ENCODE measurements at places on chromosomes 4 and X.

GRCh38 chrX:97398030-97398551 is 514.4 kb downstream of the RPA4 start:
- DNase-seq: no peak

GRCh38 chrX:19849464-19850080 is 37.8 kb downstream of the SH3KBP1 start:
- no peak for DNase-seq

GRCh38 chrX:120749141-120749846 is 119.4 kb upstream of the C1GALT1C1 start:
- no peak for DNase-seq

DNA sequence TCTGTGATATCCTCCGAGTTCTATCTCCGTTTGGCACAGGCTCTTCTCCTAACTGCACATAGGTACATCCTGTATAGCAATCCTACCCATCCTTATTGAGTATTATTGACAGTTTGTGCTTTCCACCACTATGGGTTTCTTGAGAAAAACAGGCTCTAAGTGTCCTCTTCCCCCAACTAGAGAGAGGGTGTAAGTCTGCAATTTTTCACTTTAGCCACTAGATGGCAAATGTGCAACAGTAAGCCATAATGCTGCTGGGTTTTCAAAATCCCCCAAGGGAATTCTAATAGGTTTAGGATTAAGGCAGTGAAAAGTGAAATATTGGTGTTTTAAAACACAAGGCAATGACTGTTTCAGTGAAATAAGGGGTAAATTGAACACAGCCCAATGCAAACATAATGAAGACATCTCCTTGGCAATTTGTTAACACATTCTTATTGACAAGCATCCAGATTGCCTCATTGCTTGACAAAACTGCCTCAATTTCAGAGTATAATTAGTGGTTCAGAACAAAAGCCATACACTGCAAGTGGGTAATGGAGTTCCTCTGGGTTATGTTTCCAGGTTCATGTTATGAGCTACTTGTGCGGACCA is 239.0 kb upstream of the HTR2C start:
- DNase-seq: peak; percentile 61

DNA sequence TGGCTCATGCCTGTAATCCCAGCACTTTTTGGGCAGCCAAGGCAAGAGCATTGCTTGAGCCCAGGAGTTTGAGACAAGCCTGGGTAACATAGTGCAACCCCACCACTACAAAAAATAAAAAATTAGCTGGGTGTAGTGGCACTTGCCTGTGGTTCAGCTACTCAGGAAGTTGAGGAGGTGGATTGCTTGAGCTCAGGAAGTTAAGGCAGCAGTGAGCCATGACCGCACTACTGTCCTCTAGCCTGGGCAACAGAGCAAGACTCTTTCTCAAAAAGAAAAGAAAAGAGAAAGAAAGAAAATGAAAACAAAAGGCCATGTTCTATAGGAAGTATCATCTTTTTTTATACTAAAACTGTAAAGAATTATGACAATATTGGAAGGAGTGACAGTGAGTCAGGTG is 38.5 kb downstream of the NEK1 start:
- DNase-seq: no peak

- DNase-seq: no peak
Measured at GRCh38 chr4:123438031-123438430, 41.4 kb downstream of the SPRY1 start.

- DNase-seq: no peak
Measured at GRCh38 chrX:112678831-112679230, 907 bp downstream of the LHFPL1 start.

DNA sequence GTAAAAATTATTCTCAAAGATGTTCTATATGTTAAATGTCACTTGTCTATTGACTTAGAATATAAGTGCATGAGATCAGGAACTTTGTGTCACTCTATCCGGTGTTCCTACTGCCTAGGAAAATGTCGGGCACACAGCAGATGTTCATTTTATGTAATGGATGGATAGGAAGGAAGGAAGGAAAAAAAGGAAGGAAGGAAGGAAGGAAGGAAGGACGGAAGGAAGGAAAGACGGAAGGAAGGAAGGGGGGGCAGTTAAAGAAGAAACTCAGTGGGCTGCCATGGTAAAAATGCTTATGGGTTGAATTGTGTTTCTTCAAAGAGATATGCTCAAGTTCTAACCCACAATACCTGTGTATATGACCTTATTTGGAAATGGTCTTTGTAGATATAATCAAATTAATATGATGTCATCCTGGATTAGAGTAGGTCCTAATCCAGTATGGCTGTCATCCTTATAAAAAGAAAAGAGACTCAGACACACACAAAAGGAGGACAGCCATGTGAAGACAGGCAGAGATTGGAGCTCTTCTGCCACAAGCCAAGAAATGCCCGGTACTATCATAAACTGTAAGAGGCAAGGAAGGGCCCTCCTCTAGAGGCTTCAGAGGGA is 86.3 kb downstream of the COL25A1 start:
- no peak for DNase-seq

GRCh38 chr4:71460371-71460770 is 121.6 kb downstream of the SLC4A4 start:
- DNase-seq: no peak

GRCh38 chrX:29257521-29257920 is 670.3 kb downstream of the IL1RAPL1 start:
- no peak for DNase-seq

DNA sequence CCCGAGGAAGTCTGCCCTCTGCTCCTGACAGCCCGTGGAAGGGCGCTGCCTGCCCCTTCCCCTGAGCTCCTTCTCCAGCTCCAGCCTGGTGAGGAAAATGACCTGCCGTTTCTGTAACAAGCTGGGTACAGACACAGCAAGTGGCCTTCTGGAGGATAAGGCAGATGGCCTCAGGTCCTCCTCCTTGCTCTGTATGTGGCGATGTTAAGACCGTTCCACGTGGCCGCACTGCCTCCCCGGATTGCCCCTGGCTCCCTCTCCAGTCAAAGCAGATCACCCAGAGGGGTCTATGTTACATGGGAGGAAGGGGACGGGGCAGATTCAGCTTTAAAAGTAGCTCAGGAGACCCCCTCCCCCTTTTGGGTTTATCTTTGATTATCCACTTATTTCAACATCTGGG is 80.3 kb upstream of the GATB start:
- no peak for DNase-seq

DNA sequence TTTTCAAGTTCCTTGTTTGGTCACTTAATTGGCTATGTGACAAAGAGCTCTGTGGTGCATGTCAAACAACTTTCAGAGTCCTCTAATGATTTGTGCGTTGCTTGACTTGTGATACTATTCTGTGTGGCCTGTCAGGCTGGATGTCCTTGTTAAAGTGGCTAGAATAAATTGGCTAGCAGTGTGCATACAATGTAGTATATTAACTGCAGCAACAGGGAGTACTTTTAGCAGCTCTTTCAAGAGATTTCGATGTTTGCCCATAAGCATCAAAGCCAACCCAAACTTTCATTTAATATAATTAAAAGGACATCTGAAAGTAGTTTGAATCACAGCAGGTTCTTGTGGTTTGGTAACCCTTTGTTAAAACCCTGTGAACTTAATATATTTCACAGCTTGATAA is 718.9 kb downstream of the ADGRL3 start:
- DNase-seq: no peak

- DNase-seq: no peak
Measured at GRCh38 chr4:102143433-102143832, 201.8 kb downstream of the SLC39A8 start.

DNA sequence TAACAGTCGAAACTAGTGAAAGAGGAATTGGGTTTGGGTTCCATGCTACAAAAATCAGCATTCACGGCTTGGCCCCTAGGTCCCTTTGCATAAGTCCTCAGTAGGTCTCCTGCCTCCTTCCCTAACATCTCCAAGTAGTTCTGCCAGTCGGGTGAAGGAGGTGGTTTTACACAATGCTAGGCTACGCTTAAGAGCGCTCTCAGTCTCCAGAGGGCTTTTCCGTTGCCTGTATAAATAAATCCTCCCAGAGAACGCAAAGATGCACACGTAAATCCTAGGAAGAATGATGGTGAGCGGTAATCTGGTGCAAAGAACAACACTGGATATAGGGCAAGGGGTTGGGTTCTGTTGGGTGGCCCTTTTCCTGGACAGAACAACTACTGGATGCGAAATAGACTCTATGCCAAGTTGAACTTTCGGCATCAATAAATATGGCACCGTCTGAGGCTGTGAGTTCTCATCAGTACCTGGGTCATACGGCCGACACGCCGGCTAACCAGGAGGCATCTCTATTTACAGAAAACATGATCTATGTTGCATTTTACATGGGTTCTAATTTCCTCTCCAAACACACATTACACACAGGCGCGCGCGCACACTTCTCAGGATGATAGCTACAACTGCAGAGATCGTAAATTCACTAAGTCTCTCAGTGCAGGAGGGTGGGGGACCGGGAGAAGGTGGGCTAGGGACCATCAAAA is 1.3 kb downstream of the CAMK2D start:
- DNase-seq: peak; percentile 65

DNA sequence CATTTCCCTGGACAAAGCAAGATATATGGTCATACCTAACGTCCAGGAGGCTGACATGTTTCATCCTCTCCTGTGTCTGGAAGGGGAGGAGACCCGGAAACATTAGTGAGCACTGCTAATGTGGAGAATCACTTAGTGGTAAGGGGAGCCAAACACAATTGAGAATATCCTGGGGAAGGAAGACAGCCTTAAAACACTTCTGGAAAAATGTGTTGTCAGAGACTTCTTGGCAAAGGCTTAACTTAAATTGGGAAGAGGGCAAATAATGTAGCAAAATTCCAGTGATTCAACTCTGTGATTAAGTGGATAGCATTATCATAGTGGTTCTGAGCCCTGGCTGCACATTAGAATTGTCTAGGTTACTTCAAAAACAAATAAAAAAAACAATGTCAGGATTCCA is 39.5 kb downstream of the SPARCL1 start:
- peak; percentile 58 for DNase-seq

GRCh38 chr4:177380730-177381287 is 61.4 kb downstream of the AGA start:
- DNase-seq: no peak

DNA sequence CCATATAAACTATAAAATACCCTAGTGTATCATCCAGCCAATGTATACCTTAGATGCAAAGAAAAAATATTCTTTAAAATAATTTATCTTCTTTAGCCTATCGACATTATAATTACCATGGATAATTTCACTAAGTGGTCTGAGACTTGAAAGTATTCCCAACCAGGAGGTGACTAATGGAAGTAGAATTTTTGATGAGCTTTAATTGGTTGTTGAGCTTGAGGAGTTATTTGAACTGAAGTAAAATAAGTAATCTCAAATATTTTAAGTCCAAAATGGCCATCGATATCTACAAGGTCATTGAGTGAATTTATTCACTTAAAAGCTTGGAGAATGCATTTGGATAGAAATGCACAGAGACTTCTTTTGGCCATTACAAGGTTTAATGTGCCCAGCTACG is 436.2 kb downstream of the TLL1 start:
- no peak for DNase-seq

GRCh38 chr4:134470544-134470943 is 269.0 kb upstream of the PABPC4L start:
- no peak for DNase-seq

- DNase-seq: peak; percentile 62
Measured at GRCh38 chrX:71056867-71057266, 11.3 kb downstream of the SNX12 start.

DNA sequence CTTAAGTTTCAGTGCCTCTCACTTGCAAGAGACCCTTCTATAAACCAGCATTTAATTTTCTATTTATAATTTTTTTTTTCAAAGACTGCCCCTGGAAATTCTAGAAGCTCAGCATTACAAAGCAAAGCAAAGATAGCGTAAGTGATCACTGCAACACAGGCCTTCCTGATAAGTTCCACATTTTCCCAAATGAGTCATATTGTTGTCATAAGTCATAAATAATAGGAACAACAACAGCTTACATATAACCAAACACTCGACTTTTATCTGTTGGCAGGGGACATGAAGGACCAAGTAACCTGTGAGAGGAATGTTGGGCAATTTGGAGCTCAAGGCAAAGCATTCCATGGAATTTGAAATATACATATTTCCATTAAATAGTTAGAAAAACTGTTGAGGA is 815.5 kb downstream of the DMD start:
- no peak for DNase-seq

DNA sequence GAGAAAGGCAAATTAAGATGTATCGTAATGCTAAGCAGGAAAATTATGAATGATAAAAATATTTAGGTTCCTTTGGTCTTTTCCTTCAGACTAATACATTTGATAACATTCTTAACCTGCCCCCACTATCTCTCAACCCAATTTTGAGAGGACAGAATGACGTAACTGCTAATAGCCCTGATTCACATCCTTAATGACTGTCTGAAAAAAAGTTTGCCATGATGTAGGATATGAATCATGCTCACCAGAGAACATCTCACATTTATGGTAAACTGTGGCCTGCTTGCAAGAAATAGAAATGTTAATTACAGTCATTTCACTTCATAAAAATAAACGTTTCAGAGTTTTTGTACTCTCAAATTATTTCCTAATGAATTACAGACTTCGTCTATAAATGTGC is 128.0 kb upstream of the VEGFC start:
- DNase-seq: peak; percentile 90

- DNase-seq: no peak
Measured at GRCh38 chr4:188221090-188221489, 81.8 kb downstream of the TRIML1 start.

DNA sequence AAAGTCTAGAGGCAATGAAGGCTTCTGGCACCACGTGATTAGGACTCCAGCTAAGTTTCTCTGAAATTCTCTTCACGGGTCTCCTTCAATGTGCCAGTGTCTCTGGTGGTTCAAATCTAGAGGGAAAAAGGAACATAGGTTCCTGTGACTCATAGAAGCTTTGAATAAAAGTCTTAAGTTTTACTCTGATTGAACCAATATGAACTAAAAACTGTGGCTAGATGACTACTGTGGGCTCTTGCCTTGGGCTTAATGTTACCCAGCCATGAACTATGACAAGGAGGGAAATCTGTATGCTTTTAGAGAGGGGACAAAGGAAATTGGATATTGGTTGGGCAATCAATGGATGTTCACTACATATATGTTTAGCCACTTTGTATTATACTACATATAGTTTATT is 49.9 kb upstream of the TEX13D start:
- DNase-seq: no peak

- DNase-seq: no peak
Measured at GRCh38 chr4:159077702-159078495, 25.0 kb upstream of the RAPGEF2 start.

GRCh38 chr4:169398316-169398715 is 127.6 kb upstream of the SH3RF1 start:
- peak; percentile 88 for DNase-seq

DNA sequence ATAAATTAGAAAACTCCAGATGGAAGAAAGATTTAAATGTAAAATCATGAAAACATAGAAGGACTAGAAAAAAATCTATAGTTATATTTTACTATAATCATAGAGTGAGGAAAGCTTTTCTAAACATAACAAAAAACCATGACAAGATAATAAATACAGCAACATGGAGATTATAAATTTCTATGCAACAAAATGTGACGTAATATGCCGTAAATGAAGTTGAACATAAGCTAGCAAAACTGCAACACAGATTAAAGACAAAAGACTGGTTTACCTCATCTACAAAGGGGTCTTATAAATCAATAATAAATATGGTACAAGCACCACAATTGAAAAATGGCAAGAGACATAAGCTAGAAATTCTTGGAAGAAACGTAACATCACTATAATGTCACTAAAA is 140.4 kb downstream of the C4orf33 start:
- no peak for DNase-seq

GRCh38 chr4:185966997-185967775 is 101.8 kb upstream of the TLR3 start:
- peak; percentile 13 for DNase-seq

Data from GM23248 (cell line).